ENCODE measurements at places on chromosomes 4 and X.

DNA sequence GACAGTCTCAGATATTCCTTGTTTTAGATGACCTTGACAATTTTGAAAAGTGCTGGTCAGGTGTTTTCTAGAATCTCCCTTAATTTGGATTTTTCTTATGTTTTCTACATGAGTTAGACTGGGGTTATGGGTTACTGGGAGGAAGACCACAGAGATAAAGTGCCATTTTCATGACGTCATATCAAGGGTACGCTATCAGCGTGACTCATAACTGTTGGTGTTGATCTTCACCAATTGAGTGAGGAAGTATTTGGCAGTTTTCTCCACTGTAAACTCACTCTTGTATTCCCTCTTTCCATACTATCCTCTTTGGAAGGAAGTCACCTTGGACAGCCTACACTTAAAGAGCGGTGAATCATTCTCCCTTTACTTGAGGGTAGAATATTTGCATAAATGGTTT lies 56.9 kb downstream of the MAGEC1 start:
- no peak for DNase-seq

GRCh38 chr4:78174891-78175290 lies 117.8 kb downstream of the FRAS1 start:
- no peak for DNase-seq

- peak; percentile 76 for DNase-seq
Measured at GRCh38 chr4:55321707-55322264, 24.3 kb upstream of the SRD5A3 start.

GRCh38 chrX:6029014-6029413 lies 199.7 kb downstream of the NLGN4X start:
- no peak for DNase-seq

GRCh38 chr4:185344743-185345538 lies 50.8 kb downstream of the LRP2BP start:
- DNase-seq: no peak

GRCh38 chr4:188992706-188993105 lies 853.5 kb downstream of the TRIML1 start:
- no peak for DNase-seq

GRCh38 chr4:94276204-94276603 lies 66.4 kb downstream of the HPGDS start:
- no peak for DNase-seq

DNA sequence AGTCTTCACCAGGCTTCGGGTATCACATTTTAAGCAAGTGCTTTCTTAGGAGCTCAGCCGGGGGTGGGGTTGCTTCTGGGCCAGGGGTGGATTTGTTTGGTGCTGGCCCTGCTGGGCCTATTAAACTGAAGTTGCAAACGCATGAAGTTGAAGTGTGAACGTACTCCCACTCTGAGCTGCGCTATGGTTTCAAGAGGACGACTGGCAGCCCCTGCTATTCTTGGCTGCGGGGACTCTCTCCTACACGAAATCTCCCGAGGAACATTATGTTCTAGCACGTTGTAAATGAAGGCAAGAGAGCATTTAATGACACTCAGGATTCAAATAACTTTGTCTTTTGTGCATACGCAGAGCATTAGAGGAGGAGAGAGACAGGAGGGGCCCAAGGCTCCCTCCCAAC lies 401.3 kb upstream of the BOD1L1 start:
- DNase-seq: no peak
